AG09309 (cell line): ENCODE measurements at places on chromosomes 6 and 20.

DNA sequence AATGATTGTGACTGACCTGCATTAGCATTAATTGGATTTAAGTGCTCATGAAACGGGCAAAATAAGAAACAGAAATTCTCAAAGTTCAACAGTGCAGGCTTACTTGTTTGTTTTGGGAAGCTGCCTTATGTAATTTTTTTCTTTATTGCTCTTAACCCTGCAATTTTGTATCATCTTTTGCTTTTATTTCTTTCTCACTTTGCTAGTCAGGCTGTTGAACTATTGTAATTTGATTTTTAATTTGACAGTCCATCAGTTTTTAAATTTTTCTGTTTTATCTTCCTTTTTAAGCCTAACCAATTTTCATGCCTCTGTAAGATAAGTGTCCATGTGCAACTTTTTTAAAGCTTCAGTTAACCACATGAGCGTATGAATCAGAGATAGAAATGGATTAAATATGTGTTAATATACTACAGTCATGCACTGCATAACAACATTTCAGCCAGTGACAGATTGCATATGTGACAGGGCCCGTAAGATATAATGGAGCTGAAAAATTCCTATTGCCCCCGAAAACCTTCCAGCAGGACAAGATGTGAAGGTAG is 44.6 kb downstream of the PEX7 start:
- DNase-seq: peak; percentile 17

- DNase-seq: no peak
Observed at GRCh38 chr20:58117944-58118343, 110.5 kb downstream of the ANKRD60 start.

DNA sequence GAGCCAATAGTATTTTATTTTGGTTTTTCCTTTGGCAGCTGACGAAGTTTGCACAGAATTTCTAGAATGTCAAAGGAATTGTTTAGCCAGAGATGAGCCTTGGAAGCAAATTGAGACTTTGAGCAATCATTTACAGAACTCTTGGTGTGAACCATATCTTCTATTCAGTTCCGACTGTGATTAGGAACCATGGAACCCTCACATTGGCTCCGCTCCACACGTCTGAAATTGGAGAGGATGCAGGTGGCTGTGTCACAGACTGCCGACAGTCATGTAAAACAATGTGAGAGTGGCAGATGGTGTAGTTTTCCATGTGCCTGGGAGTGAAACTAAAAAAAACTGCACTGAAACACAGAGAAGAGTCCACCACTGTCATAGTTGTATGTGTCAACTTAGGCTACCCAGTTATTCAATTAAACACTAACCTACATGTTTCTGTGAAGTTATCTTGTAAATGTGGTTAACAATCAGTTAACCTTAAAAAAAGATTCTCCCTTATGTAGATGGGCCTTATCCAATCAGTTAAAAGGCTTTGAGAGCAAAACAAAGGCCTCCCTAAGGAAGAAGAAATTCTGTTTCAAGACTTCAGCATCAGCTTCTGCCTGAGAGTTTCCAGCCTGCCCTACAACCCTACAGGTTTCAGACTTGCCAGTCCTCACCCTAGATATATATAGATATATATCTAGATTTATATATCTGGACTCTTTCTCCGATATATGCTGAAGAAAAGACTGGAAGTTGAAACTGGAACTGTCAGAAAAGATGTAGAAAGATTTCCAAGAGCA is 3.3 kb upstream of the HMGN4 start:
- DNase-seq: no peak

DNA sequence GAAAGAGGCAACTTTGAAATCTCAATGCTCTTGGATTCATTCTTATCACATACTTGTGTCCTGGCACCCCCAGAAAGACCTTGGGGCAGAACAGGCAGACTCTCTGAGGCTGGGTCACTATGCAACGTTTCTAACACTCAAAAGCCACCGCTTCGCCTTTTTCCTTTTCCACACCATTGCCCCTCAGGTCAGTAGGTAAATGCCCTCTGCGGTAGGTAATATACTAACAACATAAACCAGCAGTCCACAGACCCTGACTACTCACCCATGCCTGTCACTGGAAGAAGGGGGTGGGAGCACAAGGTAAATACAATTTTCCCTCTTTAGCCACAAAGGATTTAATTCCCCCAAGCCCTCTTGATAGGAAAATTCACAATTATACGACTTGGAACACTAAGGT is 6.5 kb upstream of the SPTLC3 start:
- DNase-seq: no peak

DNA sequence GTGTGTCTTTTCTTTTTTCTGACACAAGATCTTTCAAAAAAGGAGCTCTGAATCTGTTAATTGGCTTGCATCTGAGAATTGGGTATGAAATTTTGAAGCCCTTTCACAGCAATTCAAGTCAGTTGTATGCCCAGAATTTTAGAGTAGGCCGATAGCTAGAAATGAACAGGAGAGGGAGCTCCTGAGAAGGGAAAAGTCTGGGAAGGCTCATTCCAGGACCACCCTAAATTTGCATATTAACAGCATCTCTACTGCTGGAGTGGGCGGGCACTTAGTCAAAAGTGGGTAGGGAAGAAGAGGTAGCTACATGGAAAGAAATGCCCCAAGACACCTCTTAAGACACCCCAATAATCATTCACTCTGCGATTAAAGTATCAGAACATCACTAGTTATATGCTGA is 928.3 kb downstream of the TBC1D32 start:
- no peak for DNase-seq
